ENCODE measurements at places on chromosomes 7 and 10.

GRCh38 chr7:155969192-155969929 lies 157.1 kb upstream of the SHH start:
- no peak for DNase-seq

DNA sequence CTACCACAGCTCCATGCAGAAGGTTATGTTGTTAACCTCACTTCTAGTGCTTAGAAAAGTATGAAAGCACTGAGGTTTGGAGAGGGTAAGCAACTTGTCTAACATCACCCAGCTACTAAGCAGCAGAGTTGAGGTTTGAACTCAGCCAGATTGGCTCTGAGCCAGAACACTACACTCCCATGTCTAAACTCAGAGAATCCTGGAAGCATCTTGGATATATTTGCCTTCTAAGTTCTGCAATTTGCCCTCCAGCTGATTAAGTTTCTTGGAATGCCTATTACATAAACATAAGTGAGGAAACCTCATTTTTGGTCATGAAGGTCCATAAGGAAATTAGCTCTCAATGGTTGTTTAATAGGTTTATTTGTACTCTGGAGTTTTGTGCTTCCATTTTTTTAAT lies 78.1 kb upstream of the PHYHIPL start:
- DNase-seq, result no peak

DNA sequence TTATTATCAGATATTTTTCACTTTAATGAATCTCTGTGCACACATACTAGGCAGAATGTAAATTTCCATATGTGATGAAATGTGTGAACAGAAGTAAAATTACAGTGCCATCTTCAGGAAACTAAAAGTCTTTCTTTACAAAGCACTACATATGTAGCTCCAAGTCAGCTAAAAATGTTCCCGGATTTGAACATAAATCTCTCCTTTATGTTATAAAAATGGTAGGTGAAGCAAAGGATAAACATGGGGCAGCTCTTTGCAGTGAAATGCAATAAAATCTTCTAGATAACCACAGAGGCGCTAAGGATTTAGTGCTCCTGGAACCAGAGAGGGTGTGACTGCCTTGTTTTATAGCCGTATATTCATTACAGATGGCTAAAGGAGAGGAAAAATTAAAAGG lies 104.9 kb upstream of the C7orf33 start:
- DNase-seq, result no peak

DNA sequence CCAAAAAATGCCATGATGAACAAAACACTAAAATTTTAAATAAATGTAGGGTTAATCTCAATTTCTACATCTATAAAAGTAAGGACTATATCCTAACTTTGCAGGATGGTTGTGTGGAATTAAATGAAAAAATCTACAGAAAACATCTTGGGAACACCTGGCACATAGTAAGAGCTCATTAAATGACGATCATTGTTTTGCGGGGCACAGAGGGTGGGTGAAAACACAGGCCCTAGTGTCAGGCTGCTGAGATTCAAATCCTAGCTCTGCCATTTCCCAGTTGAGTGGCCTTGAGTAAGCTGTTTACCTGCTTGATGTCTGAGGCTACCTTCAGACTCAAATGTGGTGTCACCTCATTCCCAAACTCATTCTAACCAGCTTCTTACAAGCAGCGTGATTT lies 35.6 kb downstream of the BTBD16 start:
- DNase-seq, result no peak

DNA sequence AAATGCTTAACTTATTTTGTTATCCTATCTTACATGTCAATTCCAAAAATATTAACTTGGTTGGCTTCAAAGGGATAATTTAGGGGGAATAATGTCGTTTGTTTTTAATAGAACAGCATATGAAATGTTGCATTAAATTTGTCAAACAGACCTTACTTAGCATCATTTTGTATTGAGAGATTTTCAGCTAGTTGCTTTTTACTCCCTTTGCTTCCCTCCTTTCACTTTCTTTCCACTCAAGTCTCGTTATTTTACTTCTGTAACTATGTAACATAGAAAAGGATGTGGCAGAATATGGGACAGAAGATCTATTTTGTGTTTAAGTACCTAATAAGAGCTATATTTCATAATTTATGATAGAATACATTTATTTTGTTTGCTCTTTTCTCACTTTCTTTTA lies 2.6 kb downstream of the PHYHIPL start:
- no peak for DNase-seq

- no peak for DNase-seq
Measured at GRCh38 chr10:124230635-124231167, 137.3 kb upstream of the CHST15 start.

DNA sequence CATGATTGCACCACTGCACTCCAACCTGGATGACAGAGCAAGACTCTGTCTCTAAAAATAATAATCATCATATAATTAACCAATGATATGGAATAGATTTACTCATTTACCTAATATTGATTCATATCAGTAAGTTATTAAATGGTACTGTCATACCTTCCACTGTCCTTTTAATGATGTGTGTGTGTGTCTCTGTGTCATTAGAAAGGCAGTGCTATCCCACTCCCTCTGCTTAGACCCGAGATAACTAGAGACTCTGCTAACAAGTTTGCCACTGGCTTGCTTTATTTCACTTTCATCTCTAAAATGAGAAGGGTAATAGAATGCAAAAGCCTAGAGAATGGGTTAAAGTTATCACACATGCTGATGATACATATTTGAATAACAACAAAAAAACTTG lies 21.1 kb downstream of the MCM10 start:
- DNase-seq, result no peak

DNA sequence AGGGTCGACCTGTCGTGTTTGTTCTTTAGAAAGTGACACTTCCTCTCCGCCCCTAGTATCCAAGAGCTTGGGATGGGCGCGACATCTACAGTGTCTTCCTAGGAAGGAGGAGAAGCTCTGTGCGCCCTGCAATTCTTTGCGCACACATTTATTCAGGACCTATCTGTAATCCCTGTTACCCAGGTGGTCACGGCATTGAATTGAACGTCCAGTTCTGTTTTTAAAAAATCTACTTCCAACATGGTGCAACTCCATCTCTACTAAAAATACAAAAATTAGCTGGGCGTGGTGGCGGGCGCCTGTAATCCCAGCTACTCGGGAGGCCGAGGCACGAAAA lies 606 bp upstream of the LAMB1 start:
- DNase-seq, result no peak

GRCh38 chr10:86523348-86523747 lies 1.8 kb upstream of the WAPL start:
- no peak for DNase-seq

DNA sequence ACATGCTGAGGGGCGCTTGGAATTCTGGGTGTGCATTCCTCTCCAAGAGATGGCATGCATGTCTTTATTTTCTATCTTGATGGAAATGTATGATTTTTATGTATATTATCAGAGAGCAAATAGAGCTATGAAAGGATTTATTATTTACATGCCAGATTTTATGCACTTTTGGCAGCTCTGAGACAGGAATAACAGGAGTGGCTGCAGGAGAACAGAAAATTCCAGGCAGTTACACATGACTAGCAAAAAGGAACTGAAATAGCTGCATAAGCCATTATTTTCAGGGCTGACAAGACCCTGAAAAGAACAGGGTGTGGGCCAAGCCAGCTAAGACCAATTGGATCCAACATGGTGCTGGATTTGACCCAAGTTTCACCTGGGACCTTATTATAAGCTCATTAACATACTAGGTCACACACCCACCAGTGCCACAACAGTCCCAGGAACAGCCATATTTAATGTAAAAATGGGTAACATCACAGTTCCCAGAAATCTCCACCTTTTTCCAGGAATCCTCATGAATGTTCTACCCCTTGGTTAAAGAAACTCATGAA lies 43.2 kb upstream of the ACSL5 start:
- no peak for DNase-seq

- peak; percentile 38 for DNase-seq
Measured at GRCh38 chr7:50467817-50468610, 17.9 kb upstream of the FIGNL1 start.

DNA sequence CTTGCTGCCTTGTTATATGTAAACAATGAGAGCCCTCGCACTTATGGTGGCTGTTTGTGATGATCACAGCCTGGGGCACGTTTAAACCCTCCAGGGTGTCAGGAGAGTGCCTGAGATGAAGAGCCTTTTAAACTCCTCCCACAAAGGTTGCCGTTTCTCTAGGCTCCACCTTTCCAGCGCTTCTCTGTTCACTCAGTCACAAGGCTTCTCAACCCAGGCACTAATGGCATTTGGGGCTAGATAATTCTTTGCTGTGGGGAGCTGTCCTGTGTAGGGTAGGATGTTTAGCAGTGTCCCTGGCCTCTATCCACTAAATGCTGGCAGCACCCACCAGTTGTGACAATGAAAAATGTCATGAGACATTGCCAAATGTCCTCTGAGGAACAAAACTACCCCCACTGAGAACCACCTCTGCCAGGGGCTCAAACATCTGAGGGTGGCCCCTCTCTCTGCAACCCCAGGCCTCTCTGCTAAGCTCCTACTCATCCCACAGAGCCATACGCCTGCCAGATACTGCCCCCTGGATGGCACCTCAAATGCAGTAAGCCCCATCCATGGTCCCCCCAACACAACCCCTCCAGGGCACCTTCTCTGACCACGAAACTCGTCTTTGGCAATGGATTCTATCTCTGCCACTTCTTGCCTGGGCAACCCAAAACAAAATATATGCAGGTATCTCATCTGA lies 144.3 kb upstream of the ZMIZ1 start:
- no peak for DNase-seq

DNA sequence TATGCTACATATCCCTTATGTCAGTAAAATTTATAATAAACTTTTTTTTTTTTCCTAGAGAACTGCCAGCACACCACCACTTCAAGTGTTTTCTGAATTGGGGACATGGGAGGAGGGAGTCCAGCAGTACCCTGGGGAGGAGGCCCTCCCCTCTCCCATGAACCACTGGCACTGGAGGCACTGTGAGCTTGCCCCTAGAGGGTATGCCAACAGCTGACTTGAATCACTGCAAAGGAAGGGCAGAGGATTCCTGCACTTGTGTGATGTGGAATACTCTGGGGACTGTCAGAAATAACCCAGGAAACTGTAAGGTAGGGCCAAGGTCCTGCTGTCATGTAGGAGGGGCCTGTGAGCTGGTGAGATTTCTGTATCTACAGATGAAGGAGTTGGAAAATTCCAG lies 8.5 kb upstream of the ARMS2 start:
- no peak for DNase-seq

DNA sequence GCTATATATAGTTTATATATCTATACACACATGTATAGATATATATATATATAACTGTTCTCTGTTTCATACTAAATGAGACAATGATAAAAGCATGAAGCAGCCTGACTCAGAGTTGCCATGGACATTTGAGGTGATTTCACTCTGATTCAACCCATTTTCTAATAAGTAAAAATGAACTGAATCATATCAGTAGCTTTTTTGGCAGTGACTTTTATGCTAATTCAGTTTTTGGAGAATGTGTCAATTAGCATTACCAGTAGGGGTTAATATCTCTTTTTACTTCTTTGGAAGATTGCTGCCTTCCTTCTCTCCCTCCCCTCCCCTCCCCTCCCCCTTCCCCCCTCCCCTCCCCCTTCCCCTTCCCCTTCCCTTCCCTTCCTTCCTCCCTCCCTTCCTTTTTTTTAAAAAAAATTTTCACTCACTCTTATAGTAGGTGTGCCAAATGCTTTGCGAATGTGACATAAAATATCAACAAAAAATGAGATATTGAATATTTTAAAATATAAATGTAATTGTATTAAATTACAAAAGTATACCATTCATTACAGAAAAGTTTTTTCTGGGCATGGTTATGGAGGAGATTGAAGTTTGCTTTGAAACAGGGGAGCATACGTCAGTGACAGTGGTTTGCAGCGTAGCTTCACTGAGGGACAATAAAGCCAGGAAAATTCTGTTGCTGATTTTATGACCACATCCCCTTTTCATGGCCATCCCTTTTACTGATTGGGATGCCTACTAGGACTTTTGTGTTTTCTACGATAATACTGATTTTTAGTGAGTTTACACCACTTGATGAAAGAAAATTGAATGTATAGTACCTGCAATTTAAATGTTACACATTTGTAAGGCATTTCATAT lies 64.0 kb upstream of the KLF6 start:
- no peak for DNase-seq

- no peak for DNase-seq
Measured at GRCh38 chr7:38858259-38858884, 50.6 kb downstream of the VPS41 start.

DNA sequence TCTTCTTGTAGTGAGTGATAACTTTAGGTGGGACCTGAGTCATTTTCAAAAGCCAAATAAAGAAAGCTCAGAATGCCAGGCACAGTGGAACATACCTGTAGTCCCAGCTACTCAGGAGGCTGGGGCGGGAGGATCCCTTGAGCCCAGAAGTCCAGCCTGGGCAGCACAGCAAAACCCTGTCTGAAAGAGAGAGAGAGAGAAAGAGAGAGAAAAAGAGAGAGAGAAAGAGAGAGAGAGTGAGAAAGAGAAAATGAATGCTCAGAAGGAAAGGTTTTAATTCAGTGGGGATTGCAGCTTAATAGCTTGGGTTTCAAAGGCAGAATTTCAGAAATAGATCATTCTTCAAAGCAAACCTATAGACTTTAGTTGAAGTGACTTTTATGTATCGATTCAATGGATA lies 25.7 kb downstream of the GPNMB start:
- no peak for DNase-seq

- DNase-seq, result no peak
Measured at GRCh38 chr7:37918526-37918925, 1.9 kb upstream of the SFRP4 start.

DNA sequence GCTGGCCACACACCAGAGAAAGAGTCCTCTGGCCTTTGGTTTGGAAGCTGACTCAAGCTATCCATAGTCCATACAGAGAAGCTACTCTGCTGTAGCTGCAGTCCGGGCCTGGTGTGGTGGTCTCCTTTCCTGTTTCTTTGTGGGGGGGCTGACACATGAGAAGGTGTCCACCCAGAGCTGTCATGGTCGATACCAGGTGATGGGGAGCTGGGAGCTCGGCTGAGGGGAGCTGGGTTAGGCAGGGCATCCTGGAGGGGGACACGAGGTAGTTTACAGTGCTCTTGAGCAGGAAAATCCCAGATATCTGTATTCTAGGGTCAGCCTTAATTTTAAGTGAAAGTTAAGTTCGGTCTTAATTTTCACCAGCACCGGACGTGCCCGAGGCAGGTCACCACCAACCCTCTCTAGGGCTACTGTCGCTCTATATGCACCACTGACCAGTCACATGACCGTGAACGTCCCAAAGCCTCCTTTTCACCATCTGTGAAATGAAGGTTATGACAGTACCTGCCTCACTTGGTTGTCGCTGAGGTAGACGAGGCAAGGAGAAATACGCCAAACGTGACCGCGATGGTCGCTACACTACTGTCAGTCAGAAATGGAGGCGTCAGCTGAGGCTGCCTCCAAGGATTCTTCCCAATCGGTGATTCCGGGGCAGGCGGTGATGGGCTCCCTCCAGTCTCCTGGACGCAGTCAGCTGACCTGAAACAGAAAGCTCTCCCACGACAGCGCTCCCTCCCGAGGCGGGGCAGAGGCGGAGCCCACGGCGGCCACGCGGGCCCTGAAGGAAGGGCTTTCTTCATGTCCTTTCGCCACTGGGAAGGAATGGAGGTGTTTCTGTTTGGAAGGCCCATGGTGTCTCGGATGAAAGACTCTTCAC lies 69.4 kb upstream of the SHH start:
- no peak for DNase-seq

GRCh38 chr7:45683556-45684148 lies 109.5 kb downstream of the ADCY1 start:
- no peak for DNase-seq

GRCh38 chr7:81693080-81693479 lies 76.8 kb downstream of the HGF start:
- no peak for DNase-seq

Measured in activated CD8-positive, alpha-beta memory T cell treated with anti-CD3 and anti-CD28 coated beads for 1 hour (primary cell).